ENCODE measurements at places on chromosomes 2 and 18. TPM values are rescaled to one million over a fixed set of nuclear protein-coding genes. Genes with fewer than 3 reads are reported as not detected.

TMEFF2 gene
- total RNA-seq, result 0.26 TPM

STPG4 gene
- 0.53 TPM for total RNA-seq

SETBP1 gene
- 2.6 TPM for total RNA-seq

PRSS56 gene
- total RNA-seq, result not detected

GTF3C2 gene
- total RNA-seq, result 21.0 TPM
